ENCODE measurements at places on chromosomes 2 and 18.
A peak's percentile ranks its signal among the peaks of the same experiment; 100 is the strongest.

DNA sequence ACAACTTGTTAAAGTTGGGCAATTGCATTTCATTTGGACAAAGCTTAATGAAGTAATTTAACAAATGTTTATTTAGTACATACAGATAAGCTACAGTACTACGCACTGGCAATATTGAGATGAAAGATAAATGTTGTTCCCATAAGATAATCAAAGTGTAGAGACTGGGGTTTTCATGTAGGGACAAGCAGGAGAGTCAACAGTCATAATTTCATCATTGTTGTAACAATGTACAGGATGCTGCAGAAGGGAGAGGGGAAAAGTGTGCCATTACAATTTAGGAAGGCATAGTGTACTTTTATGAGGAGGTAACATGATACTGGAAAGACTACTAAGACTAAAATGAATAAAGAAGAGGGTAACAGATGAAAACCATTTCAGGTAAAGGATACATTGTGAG lies 441.6 kb downstream of the ERBB4 start:
- no peak for DNase-seq

- no peak for DNase-seq
Measured at GRCh38 chr2:69080071-69080470, 67.1 kb downstream of the ANTXR1 start.

DNA sequence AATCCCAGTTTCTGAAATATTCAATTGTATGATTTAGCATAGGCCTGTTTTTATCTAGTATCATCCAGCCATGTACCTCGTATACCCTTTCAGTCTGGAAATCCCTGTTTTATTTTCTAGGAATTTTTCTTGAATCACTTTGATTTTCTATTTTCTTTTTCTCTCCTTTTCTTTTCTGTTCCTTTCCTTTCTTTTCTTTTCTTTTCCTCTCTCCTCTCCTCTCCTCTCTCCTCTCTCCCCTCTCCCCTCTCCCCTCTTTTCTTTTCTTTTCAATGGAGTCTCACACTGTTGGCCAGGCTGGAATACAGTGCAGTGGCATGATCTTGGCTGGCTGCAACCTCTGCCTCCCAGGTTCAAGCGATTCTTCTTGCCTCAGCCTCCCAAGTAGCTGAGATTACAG lies 63.5 kb downstream of the SMCHD1 start:
- no peak for DNase-seq

DNA sequence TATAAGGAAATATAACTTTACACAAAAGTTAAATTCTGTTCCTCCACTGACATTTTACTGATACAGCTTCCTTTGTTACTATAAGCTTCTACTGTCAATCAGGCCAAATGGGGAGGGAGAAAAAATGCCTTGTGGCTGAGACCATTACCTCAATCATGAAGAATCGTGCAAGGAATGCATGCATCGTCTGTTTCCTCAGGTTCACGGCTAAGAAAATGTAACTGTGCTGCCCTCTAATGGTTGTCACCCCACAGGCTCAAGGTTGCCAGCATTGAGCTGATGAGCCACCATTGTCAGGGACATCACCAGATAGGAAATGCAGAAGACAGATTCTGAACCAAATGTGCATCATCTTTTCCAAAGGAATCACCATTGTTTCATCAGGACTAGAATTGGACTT lies 426.9 kb downstream of the CDH2 start:
- peak; percentile 23 for DNase-seq

DNA sequence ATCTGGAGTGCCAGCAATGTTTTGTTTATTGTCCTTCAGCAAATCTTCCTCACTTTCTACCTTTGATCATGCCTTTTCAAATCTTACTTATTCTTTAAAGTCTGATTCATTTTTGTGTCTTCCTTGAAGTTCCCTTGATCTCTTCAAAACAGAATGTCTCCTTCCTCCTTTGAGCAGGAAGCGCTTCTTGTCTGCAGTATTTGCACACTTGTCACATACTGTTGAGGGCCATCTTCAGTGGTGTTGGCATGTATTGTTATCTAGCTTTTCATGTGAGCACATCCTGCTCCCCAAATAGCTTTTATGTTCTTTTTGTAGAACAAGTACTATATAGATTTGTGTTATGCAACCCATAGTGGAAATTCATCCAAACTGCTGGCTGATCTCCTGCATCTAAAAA lies 5.9 kb upstream of the CERS6 start:
- no peak for DNase-seq

- DNase-seq, result peak; percentile 69
Measured at GRCh38 chr2:234457421-234457820, 39.5 kb downstream of the ARL4C start.

GRCh38 chr18:13627639-13628038 lies 98.7 kb downstream of the FAM210A start:
- DNase-seq, result no peak

GRCh38 chr2:206873423-206873822 lies 65.9 kb upstream of the CPO start:
- no peak for DNase-seq

GRCh38 chr2:68837861-68838341 lies 33.3 kb downstream of the BMP10 start:
- peak; percentile 48 for DNase-seq

DNA sequence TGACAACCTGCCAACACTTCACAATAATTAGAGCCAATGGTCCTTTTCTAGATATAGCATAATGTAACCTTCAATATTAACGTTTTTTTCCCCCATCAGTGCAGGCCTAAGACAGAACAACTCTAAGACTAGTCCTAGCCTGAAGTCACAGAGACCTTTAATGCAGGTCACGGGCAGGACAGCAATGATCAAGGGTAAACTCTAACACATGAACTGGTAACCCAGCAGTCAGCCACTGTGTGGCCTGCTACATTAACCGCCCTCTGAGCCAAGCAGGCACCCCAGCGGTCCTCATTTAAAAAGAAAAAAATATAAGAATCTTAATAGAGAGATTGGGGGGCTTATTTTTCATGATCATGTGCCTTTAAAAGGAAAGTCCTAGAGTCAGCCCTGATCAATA lies 290.6 kb downstream of the AFF3 start:
- no peak for DNase-seq

- DNase-seq, result no peak
Measured at GRCh38 chr2:193929131-193929530, 1727.9 kb upstream of the SLC39A10 start.

DNA sequence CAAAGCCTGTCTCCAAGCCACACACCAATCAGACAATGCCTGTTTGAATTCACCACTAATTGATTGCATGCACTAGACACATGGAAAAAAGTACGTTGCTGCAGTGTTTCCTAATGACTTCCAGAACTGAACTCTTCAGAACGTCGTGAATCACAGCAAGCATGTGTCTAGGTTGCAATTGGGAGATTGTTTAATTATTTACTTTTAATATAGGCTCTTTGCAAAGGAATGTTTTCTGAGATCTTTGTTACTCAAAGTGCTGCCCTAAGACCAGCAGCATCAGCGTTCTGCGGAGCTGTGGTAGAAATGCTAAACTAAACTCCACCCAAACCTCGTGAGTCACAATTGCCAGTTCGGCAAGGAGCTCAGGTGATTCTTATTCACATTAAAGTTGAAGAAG lies 52.7 kb upstream of the CCDC68 start:
- DNase-seq, result peak; percentile 33

- DNase-seq, result peak; percentile 63
Measured at GRCh38 chr18:40159141-40160017, 1795.7 kb upstream of the PIK3C3 start.

- peak; percentile 90 for DNase-seq
Measured at GRCh38 chr18:25351777-25352628, at the start of gene ZNF521. Gene ZNF521 (minus strand): TSS chr18:25352166. CDS start chr18:25350946, 1,220 bp downstream.
